ENCODE measurements at places on chromosomes 5 and 9.

DNA sequence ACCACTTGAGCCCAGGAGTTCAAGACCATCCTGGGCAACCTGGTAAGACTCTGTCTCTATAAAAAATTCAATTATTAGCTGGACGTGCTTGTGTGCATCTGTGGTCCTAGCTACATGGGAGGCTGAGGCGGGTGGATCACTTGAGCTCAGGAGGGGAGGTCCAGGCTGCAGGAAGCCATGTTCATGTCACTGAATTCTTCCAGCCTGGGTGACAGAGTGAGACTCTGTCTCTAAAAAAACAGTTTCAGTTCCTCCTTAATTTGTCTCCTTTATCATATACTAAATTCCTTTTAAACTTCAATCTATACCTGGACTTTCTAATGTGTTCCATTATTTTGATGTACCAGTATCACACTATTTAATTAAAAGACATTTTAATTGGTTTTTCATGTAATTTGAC is 422.2 kb upstream of the TLE4 start:
- DNase-seq: no peak

GRCh38 chr5:34657988-34658387 is 1.9 kb downstream of the RAI14 start:
- DNase-seq: no peak

- no peak for DNase-seq
These were observed 254.1 kb upstream of the DAPK1 start for GRCh38 chr9:87243602-87244001.

DNA sequence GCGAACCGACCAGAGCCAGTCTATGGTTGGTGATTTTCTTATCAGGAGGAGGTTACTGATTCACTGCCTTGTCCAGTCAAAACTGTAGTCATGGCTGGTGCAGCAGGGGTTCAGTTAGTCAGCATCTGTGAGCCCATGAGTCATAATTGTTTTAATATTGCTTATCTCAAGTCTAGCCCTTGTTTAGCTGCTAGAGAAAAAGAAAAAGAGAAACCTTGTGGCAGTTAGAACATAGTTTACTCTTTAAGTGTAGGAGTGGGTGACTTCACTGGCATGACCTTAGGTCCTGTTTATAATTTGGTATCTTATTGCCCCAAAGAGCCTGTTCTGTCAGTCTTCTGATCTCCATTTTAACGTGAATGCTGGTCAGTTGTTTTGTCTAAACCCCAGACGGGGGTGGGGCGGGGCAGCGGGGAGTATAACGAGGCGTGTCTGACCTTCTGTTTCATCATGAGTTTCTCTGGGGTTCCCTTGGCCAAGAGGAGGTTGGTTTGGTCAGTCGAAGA is 76.9 kb upstream of the NFIL3 start:
- DNase-seq: no peak

- no peak for DNase-seq
These were observed 419.0 kb downstream of the PLK2 start for GRCh38 chr5:58040846-58041245.

GRCh38 chr9:105205787-105206495 is 38.5 kb upstream of the SLC44A1 start:
- no peak for DNase-seq

DNA sequence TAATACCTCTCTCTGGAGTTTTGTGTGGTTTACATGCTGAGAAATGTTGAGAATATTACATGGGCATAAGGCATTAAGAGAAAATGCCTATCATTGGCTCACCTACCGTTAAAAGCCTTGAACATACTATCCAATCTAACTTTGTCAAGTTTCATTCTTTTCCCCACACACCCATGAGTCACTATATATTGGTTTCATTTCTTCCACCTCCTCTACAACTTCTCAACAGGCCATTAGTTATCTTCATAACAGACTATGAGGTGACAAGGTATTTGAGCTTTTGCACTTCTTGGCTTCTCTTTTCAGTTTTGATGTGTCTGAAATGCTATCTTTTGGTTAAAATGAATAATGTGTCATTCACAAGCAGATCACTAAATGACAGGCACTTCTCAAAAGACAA is 288.0 kb downstream of the KCNN2 start:
- no peak for DNase-seq

GRCh38 chr5:155839251-155840037 is 487.5 kb upstream of the SGCD start:
- DNase-seq: no peak

DNA sequence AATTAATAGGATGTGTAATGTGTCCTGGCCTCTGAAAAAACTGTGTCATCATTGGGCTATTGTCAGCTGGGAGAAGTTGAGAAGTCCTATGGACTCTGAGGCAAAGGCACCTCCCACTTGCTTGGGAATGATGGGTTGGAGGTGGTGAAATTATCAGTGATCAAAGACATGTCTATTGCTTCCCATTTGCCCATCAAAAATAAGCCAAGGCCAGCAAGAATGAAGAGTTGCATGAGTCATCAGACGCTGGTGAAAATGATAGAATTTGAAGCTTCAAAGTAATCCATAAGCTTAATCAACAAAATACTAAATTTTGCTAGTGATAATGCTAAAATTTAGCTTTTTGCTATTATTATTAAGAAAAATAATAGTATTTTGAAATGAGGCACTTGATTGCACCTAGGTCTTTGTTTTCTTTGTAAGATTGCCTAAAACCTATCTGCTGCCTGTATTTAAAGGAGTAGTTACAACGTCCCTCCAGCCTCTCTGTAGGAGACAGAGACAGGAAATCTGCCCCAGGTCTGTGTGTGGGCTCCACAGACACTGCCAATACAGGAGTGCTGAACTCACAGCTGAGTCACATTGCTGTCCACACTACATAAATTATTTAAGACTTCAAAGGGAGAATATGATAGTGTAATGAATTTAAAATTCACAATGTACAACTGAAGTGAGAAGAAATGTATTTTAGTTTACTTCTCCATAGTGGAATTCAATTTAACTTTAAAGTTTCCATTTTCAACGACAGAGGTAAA is 48.4 kb upstream of the APC start:
- no peak for DNase-seq

Data from stimulated activated CD8-positive, alpha-beta memory T cell treated with anti-CD3 and anti-CD28 coated beads, Interleukin-7, amount 100 ng/mL, for 1 hour (primary cell).